Upper lobe of left lung (tissue), 6 donors: ENCODE measurements at places on chromosomes 1 and 21. TPM values are rescaled to one million over a fixed set of nuclear protein-coding genes. Genes with fewer than 3 reads are reported as not detected.

GRCh38 chr1:67304023-67304422, 3.6 kb upstream of the IL12RB2 start:
- peaks cover 4% of the 10 kb centered on the region for H3K4me1 ChIP-seq
- H3K36me3 ChIP-seq: no peaks in the 10 kb centered on the region
- no peak overlapping the region for H3K27ac ChIP-seq
- no peak overlapping the region for H3K4me3 ChIP-seq
- no peak for DNase-seq

GRCh38 chr1:180611016-180611930, 20.5 kb upstream of the XPR1 start:
- H3K27ac ChIP-seq: peak overlapping the region; percentile 69
- H3K4me3 ChIP-seq: no peak overlapping the region
- no peaks in the 10 kb centered on the region for H3K27me3 ChIP-seq
- H3K4me1 ChIP-seq: peaks cover 20% of the 10 kb centered on the region
- H3K36me3 ChIP-seq: no peaks in the 10 kb centered on the region
- no peak for DNase-seq

GRCh38 chr1:114597949-114598348, 16.5 kb upstream of the BCAS2 start:
- no peak overlapping the region for H3K27ac ChIP-seq
- DNase-seq: no peak
- no peaks in the 10 kb centered on the region for H3K27me3 ChIP-seq
- H3K4me3 ChIP-seq: no peak overlapping the region
- H3K4me1 ChIP-seq: no peaks in the 10 kb centered on the region

The S100A7A gene
- total RNA-seq: not detected
